Kasumi-1 (cell line): ENCODE measurements at places on chromosomes 2 and 18.

GRCh38 chr2:10355471-10356438 lies 53.1 kb downstream of the HPCAL1 start:
- DNase-seq = no peak

DNA sequence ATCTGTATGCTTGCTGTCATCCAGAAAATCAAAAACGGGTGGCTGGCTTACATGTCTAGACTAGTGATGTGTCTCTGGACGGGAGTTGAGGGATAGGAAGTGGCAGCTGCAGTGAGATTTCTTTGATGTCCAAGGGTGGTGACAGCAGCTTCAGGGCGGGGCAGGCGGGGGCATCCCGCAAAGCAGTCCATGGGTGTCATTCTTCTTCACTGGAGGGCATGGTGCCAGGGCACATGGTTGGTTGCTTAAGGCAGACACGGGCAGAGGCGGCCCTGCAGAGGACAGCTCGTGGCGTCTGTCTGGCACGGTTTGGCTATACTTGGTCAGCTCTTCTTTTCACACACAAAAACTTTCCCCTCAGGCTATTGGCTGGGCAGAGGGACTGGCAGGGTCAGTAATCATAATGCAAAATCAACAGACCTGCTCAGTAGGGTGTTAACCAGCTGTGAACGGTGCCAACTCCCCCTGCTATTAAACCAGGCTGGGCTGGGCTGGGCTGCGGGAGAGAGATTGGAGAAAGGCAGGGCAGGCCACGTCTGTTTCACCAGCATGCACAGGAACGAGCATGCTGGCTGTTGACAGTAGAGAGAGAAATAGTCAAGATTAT lies 63.7 kb downstream of the COL4A3 start:
- DNase-seq = no peak

DNA sequence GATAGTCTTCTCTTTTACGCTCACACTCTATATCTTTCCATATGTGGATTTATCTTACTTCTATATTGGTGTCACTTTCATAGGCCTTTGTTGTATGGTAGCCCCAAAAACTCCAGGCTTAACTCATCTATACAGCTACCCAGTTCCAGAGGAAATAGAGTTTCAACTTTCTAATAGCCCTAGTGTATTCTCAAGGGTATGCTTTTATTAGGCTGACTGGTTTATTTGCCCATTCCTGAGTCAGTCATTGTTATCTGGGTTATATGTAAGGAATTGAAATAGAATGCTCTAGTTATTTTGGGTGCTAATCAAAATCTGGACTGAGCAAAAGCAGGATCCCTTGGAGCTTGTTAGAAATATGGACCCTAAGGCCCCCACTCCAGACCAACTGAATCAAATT lies 307.4 kb upstream of the KCNJ3 start:
- DNase-seq = no peak

DNA sequence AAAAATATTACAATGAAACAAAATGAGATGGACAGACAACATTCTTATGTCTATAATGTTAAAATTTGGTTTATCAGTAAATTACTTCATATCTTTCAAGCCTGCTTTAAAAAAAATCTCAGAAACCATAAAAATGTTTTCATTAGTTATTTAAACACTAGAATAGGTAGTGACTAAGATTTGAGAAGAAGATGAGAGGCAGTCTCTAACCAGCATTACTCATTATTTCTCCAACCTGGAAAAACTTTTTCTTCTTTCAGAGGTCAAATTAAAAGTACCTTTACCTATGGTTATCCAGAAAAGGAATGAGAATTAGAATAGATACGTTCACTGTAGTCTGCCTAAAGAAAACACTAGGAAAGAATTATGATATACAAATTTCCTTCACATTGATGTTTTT lies 50.3 kb downstream of the IKZF2 start:
- no peak for DNase-seq
